KG1 (cell line): ENCODE measurements at places on chromosomes 4 and X.

DNA sequence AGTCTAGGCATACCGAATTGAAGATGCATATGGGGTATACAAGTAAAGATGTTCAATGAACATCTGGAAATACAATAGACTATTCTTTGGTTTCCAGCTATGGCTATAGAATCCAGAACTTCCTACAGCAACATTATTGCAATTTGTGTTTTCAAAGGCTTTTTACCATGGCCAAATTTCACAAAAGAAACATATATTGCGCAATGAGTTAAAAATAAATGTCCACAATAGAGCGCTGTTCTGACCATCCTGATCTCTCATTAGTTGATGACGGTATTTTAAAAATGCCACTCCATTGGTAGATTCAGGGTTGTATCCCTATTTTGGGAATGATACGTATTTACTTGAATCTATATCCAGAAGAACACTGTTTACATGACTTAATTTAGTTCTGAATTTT lies 139.2 kb downstream of the LINC00632 start:
- no peak for DNase-seq

GRCh38 chrX:136794080-136794479 lies 13.3 kb upstream of the ARHGEF6 start:
- DNase-seq, result no peak

GRCh38 chrX:100677611-100678181 lies 33.7 kb downstream of the SRPX2 start:
- no peak for DNase-seq

DNA sequence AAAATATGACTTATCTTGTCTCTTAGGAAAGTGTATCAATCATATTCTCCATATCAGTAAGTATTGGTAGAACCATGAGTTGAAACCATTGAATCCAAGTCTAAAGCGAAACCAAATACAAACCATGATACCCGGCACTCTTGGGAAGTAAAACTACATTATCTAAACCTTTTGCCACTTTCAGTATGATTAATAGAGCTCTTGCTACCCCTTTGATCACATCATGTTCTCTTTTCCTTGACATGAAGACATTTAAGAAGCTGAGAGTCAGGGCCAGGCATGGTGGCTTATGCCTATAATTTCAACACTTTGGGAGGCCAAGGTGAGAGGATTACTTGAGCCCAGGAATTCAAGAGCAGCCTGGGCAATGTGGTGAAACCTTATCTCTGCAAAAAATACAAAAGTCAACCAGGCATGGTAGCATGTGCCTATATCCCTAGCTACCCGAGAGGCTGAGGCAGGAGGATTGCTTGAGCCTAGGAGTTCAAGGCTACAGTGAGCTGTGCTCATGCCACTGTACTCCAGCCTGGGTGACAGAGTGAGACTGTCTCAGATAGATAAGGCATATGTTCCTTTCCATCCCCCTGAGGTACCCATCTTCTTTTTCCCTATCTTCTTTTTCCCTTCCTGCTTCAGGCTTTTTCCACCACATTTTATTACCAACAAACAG lies 45.4 kb downstream of the CEP135 start:
- DNase-seq, result no peak

- DNase-seq, result no peak
These were observed 20.3 kb downstream of the TBC1D14 start for GRCh38 chr4:6929812-6930464.

- no peak for DNase-seq
These were observed 30.3 kb upstream of the IL13RA2 start for GRCh38 chrX:115047715-115048114.

DNA sequence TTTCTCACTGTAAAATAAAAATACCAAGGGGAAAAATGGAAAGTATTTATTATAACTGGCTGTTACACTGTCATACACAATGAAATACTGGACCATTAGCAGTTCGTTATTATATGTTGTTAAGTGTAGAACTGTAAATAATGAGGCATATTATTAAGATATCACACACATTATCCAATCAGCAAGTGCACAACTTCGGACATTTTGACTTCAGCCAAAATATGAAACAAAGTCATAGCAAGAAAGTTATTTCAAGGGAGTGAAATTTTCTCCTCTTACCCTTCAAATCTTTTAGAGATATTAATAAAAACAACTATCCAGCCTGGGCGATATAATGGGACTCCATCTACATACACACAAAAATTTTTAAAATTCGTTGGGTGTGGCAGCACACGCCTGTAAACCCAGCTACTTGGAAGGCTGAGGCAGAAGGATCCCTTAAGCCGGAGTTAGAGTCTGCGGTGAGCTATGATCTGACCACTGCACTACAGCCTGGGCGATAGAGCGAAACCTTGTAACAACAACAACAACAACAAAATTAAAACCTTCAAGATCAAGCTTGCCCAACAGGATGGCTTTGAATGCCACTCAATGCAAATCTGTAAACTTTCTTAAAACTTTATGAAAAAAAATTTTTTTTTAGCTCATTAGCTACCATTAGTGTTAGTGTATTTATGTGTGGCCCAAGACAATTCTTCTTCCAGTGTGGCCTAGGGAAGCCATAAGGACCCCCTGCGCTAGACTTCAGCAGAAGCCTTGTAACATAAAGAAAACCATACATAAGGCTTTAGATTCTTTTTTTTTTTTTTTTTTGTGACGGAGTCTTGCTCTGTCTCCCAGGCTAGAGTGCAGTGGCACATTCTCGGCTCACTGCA lies 1.3 kb upstream of the CISD2 start:
- peak; percentile 70 for DNase-seq

DNA sequence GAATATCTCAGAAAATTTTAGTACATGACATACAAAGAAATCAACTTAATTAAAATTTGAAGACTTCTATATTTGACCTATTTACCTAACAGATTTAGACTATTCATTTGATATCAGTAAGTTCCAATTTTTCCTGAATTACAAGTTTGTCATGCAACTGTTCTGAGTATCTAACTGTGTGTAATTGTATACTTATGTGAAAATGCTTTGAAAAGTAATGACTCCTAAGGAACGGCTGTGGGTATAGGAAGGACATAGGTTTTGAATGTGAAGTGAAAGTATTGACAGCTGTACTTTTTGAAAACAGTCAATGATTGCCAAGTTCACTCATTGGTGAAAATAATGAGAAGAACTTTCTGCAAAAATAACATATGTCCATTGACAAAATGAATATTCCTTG lies 2.9 kb downstream of the GRIA2 start:
- no peak for DNase-seq

DNA sequence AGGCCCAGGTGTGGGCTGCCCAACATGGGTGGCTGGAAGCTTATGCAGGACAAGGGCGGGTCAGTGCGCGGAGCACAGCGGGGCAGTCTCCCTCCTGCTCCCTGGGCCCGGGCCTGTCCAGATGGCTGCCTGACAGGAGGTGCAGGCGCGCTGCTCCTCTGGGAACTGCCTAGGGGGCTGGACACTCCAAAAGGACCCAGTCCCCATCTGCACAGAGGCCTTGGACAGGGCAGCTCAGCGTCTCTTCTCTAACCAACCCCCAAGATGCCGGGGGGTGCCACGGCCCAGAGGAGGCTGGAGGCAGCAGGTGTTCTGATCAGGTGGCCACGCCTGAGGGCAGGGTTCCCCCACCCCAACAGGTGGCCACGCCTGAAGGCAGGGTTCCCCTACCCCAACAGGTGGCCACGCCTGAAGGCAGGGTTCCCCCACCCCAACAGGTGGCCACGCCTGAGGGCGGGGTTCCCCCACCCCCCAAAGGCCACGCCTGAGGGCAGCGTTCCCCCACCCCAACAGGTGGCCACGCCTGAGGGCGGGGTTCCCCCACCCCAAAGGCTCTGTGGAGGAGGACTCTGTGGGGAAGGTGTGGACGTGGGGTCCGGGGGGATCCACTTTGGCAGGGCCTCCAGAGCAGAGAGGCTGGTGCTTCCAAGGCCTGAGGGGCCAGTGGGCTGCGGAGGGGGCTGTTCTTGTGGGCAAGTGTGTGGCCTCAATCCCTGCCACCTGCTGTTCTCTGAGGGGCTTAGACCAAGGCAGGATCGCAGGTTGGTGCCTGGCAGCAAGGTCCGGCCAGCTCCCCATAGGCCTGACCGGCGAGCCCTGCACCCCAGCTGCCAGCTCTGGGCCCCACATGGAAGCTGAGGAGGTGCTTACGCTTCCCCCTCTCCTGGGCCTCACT lies 36.1 kb downstream of the CPLX1 start:
- DNase-seq, result no peak

GRCh38 chr4:8409264-8410065 lies 31.1 kb downstream of the ACOX3 start:
- no peak for DNase-seq

DNA sequence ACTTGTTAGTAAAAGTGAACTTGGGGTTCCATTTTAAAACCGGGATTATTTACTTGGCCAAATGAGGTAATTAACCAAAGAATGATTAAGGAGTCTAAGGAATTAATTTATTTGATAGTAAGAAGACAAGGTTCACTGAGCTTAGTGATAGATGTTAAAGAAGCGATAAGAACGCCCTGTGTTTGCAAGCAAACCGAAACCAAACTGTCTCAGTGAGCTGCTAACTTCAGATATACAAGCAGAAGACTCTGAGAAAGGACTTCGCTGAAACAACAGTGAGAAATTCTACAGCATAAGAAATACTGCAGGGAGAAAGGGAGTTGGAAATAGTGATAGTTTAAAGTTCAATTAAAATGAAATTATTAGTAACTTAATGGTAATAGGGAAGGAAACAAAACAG lies 37.6 kb upstream of the SHISA3 start:
- no peak for DNase-seq

- DNase-seq, result no peak
These were observed 41.1 kb upstream of the ACSL4 start for GRCh38 chrX:109774136-109774535.

DNA sequence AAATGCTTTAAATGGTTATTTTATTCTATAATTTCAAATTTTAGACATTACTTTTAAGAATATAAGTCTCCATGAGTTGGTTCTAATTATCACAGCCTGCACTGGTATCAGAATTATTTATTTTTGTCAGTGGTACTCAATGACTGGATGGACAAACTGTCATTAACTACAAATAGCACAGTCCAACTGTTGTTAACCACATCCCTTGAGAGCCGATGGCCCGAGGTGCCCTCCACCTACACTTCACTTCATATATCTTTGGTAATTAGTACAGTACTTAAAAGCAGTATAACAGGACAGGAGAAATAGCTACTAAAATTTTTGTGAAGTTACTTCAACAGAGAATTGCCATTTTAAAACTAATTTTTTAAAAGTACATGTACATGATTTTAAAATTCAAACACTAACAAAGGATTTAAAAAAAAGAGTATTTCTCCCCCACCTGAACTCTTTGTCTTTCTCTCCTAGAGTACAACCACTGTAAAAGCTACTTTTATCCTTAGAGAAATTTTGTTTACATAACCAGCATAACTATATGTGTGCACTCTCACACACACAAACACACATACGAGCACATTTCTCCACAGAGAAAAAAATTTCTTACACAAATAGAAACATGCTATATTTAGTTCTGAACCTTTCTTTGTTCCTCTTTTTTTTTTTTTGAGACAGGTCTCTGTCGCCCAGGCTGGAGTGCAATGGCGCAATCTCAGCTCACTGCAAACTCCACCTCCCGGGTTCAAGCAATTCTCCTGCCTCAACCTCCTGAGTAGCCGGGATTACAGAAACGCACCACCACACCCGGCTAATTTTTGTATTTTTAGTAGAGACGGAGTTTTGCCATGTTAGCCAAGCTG lies 6.5 kb downstream of the TIFA start:
- DNase-seq, result no peak

DNA sequence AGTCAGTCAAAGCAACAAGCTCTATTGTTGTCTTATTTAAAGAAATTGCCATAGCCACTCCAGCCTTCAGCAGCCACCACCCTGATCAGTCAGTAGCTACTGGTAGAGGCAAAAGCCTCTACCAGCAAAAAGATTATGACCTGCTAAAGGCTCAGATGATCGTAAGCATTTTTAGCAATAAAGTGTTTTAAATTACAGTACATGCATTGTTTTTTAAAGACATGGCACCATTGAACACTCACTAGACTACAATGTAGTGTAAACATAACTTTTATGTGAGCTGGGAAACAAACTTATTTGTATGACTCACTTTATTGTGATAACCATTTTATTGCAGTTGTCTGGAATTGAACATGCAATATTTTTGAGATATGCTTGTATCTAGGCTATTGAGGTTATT lies 32.3 kb upstream of the DYNLT3 start:
- DNase-seq, result no peak

DNA sequence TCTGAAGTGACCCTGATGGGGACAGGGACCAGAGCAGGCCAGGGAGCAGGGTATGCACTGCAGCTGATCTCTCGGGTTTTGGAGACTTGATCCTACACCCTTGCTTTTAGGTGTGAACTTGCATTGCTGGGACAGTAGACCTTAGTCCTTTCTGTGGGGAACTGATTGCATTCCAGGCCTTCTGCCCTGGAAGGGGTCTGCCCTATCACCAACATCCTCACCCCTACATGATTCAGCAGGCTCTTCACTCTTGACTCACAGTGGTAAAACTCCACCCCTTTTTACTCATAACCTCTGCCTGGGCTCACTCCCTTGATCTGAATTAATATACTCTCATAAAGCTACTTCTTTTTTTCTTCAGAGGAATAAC lies 6.6 kb upstream of the DDX60L start:
- DNase-seq, result no peak

DNA sequence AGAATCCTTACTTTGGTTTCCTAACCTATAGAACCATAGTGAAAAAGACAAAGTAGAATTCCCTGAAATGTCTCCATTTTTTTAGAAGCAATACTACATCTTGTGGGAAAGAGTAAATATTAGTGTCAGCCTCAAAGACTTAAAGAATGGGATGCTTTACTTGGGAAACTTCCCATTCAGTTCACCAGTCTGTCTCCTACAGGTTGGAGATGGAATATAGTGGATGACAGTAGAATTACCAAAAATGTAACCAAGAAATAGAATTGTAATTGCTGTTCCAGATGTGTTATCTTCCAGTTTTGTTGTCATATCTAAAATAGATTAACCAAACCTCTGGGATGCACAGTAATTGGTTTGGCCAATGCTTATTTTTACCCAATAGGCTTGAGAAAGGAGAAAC lies 338.6 kb upstream of the GRID2 start:
- no peak for DNase-seq

DNA sequence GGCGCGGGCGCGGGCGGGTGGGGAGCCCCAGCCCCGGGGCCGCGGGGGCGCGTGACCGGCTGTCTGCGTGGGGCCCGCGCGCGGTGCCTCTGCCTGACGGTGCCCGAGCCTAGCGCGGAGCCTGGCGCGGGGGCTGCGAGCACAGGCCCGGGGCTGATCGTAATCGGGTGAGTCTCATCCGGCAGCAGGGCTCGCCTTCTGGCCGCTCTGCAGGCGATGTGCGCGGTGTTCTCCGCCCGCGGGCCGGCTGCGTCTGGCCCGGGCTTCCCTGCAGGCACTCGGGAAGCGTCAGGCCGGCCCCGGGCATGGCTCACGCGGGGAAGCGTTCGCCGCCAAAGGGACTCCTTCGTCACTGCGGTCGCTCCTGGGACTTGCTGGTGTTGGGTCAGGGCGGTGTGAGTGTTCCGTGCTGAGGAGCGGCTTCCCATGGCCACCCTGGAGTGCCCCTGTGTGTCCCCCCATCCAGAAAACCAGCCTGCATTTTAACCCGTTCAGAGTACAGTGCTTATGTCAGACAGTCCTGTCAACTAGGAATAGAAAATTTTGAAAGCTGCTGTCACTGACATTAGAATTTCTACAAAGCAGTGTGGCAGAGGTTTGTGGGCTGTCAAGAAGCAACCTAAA lies 40.6 kb downstream of the FAM149A start:
- DNase-seq, result no peak
